Spinal cord (tissue), 10 donors: ENCODE measurements at places on chromosomes 16 and 17. TPM values are rescaled to one million over a fixed set of nuclear protein-coding genes. Genes with fewer than 3 reads are reported as not detected.

Gene COIL
- 21.0 TPM for total RNA-seq

Gene KRT24
- not detected for total RNA-seq

Gene TBC1D26
- 0.61 TPM for total RNA-seq

Gene ABAT
- 88.3 TPM for total RNA-seq

Gene CMTM1
- total RNA-seq: 8.9 TPM

Gene LDHD
- 5.7 TPM for total RNA-seq

Gene PLA2G10
- total RNA-seq: not detected

Gene ZP2
- total RNA-seq: 0.17 TPM

Gene CDH15
- 0.39 TPM for total RNA-seq

Gene NGFR
- total RNA-seq: 39.2 TPM

Gene PRSS22
- total RNA-seq: not detected

Gene PPP1R1B
- total RNA-seq: 329 TPM

Gene IL34
- 9.8 TPM for total RNA-seq

Gene RHBDL1
- 7.2 TPM for total RNA-seq

Gene NPIPA8
- 0.28 TPM for total RNA-seq

Gene MYH13
- not detected for total RNA-seq

Gene HOXB1
- total RNA-seq: not detected

Gene HNF1B
- not detected for total RNA-seq

Gene KRT32
- not detected for total RNA-seq

Gene NHLRC4
- total RNA-seq: 0.89 TPM
